NCI-H146 (cell line): ENCODE measurements at places on chromosomes 12 and 14.
A peak's percentile ranks its signal among the peaks of the same experiment; 100 is the strongest.

DNA sequence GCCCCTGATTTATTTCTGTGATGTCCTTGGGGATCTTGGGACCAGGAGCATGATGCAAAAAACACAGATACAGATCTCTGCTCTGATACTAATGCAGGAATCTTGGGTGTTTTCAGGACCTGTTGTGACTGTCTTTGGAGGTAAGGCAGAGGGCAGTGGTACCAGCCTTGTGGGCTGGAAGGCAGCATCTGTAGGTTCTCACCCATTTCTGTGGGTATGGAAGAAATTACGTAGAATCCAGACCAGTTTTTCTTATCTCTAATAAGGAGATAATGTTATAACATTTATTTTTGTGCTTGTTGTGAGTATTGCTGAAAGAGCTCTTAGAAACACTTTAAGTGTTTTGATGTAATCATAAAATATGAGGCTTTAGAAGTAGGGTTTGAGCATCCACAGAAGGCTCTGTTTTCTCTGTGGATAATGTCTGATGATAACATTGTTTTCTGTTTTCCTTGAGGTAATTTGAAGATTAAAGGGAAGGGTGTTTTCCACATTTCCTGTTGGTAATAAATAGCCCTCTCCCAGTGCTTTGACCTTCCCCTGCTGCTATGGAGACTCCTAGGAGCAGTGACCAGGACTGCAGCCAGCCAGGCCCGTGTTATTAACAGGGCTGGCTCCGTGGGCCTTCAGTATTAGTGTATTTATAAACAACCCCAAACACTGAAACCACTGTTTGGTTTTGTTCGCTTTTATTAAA lies 9.4 kb upstream of the DCP1B start:
- DNase-seq, result no peak

DNA sequence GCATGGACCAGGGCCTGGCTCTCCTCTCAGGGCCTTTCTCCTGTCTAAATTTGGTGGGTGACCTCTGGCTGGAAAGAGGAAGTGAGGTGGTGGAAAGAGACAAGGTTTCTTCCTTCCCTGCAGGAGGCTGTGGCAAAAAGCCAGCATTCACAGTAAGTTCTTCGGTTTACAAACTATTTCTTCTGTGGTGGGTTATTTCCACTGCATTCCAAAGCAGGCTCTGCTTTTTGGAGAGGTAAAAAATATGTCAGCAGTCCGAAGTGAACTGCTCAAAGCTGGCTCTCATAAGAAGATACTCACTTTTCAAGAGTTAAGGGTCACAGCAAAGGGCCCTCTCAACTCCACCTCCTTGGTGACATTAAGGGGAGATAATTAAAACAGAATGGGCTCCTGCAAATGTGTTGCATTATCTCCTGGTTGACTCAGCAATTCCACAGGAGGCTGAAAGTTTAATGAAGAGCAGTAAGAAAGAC lies 48.9 kb upstream of the POC1B start:
- DNase-seq, result no peak

DNA sequence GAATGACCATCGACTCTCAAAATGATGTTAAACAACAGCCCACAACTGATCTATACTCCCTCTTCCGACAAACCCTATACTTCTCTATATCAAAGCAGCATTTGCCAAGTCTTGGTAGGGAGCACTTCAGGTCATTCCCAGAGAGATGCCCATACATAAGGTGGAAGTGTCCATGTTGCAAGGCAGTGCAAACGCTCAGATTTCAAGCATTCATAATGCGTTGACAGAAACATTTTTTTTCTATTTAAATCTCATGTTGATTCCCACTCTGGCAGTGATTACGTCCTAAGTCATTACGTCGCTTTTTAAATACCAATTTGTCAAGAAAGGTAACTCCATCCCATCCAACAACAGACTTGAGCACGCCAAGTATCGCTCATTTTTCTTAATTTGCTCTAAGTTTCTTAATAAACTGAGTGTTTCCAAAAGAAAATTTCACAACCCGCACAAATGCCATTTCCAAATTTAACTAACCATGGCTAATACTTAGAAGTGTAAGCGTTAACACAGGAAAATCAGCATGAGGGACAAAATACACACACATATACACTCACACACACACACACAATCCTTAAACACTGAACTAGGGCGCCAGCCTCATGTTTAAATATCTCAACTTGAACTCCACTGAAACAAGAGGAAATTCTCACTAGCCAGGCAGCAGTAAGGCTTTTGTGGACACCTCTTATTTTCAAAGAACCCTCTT lies 1.1 kb downstream of the GXYLT1 start:
- peak; percentile 33 for DNase-seq

DNA sequence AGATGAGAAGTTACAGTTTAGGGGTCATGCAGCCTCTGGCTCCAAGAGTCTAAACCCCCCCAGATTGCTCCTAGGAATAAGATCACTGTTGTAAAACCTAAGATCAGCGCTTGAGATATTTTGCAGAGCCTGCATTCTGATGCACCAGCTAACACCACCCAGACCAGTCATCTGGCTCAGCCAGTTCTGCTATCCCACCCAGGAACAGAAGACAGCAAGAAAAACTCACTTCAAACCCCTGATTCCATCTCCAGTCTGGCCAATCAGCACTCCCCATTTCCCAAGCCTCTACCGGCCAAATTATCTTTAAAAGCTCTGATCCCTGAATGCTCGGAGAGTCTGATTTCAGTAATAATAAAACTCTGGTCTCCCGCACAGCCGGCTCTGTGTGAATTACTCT lies 158.6 kb downstream of the ZNF664 start:
- DNase-seq, result peak; percentile 62

- no peak for DNase-seq
Observed at GRCh38 chr14:32443890-32444661, 115.0 kb downstream of the AKAP6 start.

- DNase-seq, result no peak
Observed at GRCh38 chr12:79706156-79706555, 15.4 kb upstream of the PAWR start.

- DNase-seq, result no peak
Observed at GRCh38 chr14:94237983-94238382, 55.1 kb downstream of the SERPINA10 start.
